ENCODE measurements at places on chromosomes 12 and 14.
A peak's percentile ranks its signal among the peaks of the same experiment; 100 is the strongest.

- DNase-seq: no peak
Observed at GRCh38 chr12:54424224-54424623, 5.2 kb upstream of the ITGA5 start.

- no peak for DNase-seq
Observed at GRCh38 chr14:30016002-30016401, 88.4 kb upstream of the PRKD1 start.

- DNase-seq: no peak
Observed at GRCh38 chr12:10122689-10123088, 7.3 kb downstream of the CLEC7A start.

- no peak for DNase-seq
Observed at GRCh38 chr12:105431537-105432100, 101.1 kb downstream of the C12orf75 start.

GRCh38 chr12:123899368-123899767 lies 73.3 kb downstream of the CCDC92 start:
- DNase-seq: no peak

DNA sequence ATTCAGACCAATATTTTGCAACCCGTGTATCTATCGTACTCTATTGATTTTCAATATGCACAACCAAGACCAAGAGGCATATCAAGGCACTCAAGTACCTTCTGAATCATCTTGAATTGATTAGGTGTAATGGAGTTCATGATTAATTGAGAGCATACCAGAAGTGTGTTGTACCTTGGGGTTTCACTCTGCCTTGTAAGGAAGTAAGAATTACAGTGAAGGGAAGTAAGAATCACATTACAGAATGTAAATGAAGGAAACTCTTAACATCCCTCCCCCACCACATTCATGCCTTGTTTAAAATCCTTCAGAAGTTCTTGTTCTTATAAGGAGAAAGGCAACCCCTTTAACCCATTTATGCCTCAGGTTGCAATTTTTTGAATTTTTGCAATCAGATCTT lies 5.4 kb upstream of the MGAT4C start:
- DNase-seq: no peak

DNA sequence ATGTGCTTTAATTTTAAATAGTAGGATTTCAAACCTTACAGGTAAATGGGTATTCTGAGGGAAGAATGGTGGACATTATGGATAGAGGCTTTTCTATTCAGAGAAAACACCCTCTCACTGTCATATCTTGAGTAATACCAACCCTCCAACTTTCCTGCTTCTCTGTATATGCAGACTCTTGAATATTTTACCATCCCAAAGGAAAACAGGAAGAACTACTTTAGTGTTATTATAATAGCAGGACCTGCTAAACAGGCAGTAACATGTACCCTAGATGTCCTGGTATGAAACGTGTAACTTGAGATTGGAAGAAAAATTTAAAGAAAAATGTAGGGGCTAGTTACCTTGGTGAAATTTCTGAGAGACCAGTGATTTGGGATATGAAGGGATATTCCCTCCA lies 82.9 kb upstream of the TRHDE start:
- no peak for DNase-seq

DNA sequence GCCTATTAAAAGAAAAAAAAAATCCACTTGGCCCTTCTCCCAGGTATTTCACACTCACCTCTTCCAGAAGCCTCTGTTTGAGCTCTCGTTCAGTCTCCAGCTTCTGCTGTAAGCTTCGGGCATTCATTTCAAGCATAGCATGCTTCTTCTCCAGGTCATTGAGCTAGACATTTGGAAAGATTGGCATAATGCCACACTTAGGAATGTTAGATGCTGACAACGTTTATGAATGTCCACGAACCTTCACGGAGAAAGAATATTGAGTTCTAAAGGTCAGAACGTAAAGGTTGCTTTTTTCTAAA lies 60.5 kb downstream of the PRKAB1 start:
- DNase-seq: no peak

DNA sequence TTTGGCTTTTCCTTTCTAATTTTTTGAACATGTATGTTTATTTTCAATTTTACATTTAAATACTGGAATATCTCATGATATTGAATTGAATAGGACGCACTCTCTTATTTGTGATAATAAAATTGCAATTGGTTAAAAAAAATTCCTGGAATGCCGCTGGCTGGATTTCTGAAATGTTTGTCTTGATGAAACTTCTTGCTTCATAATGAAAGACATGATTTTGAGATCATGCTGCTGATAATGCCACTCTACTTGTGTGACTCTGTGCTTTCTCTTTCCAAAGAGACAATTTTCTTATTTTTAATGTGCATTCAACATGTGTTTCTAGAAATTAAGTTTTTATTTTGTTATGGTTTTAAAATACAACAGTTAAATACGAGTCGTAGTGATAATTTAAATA lies 465.7 kb upstream of the FAR2 start:
- no peak for DNase-seq

GRCh38 chr14:105324080-105324778 lies 9.7 kb downstream of the PACS2 start:
- peak; percentile 69 for DNase-seq

- DNase-seq: no peak
Observed at GRCh38 chr12:59182191-59182590, 261.9 kb upstream of the LRIG3 start.

DNA sequence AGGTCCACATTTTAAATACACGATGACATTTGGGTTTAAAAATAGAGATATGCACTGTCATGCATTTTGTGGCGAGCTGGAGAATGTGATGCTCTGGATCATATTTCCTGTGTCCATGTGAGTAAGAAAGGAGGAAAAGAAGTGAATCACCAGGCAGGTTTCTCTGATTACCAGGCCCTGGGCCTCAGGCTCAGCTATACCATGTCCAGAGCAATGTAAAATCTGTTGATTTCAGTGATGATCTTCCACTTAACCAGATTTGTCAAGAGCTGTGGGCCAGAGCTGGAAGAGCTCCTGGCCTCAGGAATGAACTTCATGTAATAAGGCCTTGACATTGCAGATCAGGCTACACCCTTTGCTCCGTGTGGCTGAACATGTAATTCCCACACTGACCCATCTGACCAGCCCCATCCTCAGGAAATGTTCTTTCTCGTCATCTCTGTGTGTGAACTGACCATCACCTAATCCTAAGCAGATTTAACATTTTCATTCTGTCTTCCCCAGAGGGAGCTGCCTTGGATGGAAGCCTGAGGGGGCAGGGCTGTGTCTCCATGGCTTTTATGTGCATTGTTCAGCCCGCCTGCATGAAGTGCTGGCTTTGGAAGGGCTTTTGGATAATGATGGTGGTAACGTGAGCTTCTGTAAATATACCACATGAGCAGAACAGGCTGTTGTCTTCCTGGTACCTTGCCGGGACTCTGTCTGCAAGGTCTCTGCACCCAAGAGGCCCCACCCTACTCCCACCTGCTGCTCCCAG lies 54.5 kb downstream of the CRACR2A start:
- no peak for DNase-seq

DNA sequence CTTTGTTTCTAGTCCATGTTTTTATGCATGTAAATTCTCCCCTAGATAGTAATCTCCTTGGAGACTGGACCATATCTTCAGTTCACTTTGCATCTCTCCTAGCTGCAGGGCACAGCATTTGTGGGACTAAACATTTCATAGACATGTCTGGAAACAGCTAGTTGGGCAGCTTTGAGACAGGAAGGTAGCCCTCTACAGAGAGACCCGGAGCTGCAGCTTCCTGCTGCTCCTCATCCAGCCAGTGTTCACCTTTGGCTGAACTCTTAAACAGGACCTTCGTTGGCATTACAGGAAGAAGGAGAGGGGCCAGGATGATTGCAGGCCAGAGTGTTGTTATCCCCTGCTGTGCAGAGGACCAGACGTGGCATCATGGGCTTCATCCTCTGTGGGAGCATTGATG lies 52.9 kb downstream of the GNS start:
- no peak for DNase-seq

DNA sequence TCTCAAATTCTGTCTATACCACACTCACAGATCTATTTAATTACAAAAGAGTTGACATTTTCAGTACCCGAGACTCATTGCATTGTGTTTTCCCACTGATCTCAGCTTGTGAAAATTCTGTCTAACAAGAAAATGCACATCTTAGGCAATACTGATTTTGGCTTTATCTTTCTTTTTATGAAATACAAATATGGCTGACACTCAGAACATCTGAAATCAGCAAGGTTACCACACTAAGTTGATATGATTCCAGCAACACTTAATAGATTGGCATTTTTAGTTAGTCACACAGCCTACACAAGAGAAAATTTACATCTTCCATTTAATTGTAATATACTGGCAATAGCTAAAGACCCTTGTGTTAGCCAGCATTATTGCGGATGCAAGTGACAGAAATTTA lies 40.3 kb downstream of the PEX5 start:
- DNase-seq: no peak

GRCh38 chr12:112386726-112387125 lies 4.5 kb upstream of the HECTD4 start:
- peak; percentile 23 for DNase-seq

- no peak for DNase-seq
Observed at GRCh38 chr14:64695071-64695470, 9.2 kb upstream of the PLEKHG3 start.

All from heart right ventricle (tissue), 16 donors.